ENCODE measurements at places on chromosomes 13 and 19. TPM values are rescaled to one million over a fixed set of nuclear protein-coding genes. Genes with fewer than 3 reads are reported as not detected.

Gene FCER2
- total RNA-seq, result not detected

DNA sequence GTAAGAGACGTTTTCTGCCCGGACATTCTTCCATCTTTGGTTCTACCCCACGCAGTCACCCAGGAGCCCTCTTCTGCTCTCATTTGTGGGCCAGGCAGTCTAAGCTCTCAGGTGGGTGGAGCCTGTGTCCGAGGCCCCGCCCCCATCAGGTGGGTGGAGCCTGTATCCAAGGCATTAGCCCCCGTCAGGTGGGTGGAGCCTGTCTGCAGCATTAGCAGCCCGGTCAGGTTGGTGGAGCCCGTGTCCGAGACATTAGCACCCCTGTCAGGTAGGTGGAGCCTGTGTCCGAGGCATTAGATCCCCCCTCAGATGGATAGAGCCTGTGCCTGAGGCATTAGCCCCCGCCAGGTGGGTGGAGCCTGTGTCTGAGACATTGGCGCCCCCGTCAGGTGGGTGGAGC is 45.5 kb upstream of the C13orf46 start:
- H3K27me3 ChIP-seq, result no peaks in the 10 kb centered on the region
- H3K27ac ChIP-seq, result no peak overlapping the region
- H3K4me3 ChIP-seq, result no peak overlapping the region
- peaks cover 89% of the 10 kb centered on the region for H3K36me3 ChIP-seq

DNA sequence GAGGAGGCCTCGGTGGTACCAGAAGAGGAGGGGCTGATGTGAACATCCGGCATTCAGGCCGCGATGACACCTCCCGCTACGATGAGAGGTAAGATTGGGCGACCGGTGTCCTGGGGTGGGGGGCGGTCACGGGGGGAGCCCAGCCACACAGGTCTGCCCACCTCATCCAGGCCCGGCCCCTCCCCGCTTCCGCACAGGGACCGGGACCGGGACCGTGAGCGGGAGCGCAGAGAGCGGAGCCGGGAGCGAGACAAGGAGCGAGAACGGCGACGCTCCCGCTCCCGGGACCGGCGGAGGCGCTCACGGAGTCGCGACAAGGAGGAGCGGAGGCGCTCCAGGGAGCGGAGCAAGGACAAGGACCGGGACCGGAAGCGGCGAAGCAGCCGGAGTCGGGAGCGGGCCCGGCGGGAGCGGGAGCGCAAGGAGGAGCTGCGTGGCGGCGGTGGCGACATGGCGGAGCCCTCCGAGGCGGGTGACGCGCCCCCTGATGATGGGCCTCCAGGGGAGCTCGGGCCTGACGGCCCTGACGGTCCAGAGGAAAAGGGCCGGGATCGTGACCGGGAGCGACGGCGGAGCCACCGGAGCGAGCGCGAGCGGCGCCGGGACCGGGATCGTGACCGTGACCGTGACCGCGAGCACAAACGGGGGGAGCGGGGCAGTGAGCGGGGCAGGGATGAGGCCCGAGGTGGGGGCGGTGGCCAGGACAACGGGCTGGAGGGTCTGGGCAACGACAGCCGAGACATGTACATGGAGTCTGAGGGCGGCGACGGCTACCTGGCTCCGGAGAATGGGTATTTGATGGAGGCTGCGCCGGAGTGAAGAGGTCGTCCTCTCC is 6.3 kb upstream of the LIN7B start:
- no peaks in the 10 kb centered on the region for H3K27me3 ChIP-seq
- H3K4me3 ChIP-seq, result no peak overlapping the region
- H3K4me1 ChIP-seq, result peaks cover 14% of the 10 kb centered on the region
- H3K36me3 ChIP-seq, result peaks cover 63% of the 10 kb centered on the region
- H3K27ac ChIP-seq, result no peak overlapping the region
- DNase-seq, result peak; percentile 3

GRCh38 chr19:35545855-35546381 is 492 bp downstream of the TMEM147 start:
- peaks cover 14% of the 10 kb centered on the region for H3K4me1 ChIP-seq
- DNase-seq, result peak; percentile 93
- H3K27me3 ChIP-seq, result no peaks in the 10 kb centered on the region
- H3K4me3 ChIP-seq, result peak overlapping the region; percentile 97
- H3K36me3 ChIP-seq, result peaks cover 13% of the 10 kb centered on the region
- H3K27ac ChIP-seq, result peak overlapping the region; percentile 88

GRCh38 chr19:28485292-28485691 is 727.7 kb downstream of the UQCRFS1 start:
- H3K4me1 ChIP-seq, result no peaks in the 10 kb centered on the region
- H3K27me3 ChIP-seq, result no peaks in the 10 kb centered on the region
- H3K27ac ChIP-seq, result no peak overlapping the region

DNA sequence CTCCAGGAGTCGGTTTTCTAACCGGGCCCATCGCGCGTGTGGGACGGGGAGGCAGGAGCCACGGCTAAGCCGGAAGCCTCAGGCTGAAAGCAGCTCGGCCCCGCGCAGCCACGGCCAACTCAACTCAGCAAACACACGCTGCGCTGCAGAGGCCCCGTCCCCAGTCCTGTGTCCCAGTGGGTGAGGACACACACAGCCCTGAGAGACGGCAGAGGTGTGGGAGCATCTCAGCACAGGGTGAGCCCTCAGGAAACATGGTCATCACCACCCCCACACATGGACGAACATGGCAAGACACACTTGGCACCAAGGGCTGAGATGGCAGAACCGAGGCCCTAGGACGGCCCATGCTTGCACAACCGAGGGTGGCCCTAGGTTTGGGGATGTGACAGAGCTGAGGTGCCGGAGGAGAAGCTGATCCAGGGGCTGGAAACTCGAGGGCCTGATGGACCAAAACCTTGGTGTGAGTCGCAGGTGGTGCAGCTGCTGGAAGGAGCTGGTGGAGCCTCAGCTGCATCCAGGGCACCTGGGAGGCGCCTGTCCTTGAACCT is 29.0 kb upstream of the C13orf46 start:
- no peak overlapping the region for H3K4me3 ChIP-seq
- no peak overlapping the region for H3K27ac ChIP-seq
- H3K4me1 ChIP-seq, result peaks cover 11% of the 10 kb centered on the region

DNA sequence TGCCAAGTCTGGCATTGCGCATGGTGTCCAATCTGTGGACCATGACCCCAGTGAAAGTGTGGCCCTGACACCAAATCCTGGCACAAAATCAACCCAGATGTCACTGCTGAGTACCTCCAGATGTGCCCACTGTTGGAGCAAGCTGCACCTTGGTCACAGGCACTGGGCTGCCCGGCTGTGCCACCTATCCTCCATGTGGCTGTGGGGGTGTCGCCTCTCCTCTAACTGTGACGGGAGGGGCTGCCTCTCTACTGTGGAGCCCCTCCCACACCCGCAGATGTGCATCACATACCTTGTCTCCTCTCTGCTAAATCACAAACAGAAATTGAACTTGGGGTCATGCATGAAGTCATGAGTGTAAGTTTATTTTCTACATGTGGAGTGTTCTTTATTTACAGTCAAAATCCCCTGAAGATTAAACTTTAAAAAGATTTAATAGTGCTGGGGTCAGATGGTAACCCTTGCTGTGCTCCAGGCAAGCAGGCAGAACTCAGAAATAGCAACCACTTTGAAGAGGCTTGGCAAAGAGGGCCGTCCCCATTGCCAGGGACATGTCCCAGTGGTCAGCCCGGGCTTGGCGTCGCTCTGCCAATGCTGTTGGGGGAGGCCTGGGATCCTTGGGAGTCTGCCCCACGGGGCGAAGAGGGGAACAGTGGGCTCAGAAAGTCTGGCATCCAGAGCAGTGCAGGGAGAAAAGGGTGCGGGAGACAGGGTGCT is 46.4 kb upstream of the ZNF536 start:
- H3K36me3 ChIP-seq, result no peaks in the 10 kb centered on the region
- no peak overlapping the region for H3K27ac ChIP-seq
- no peaks in the 10 kb centered on the region for H3K27me3 ChIP-seq
- H3K4me1 ChIP-seq, result no peaks in the 10 kb centered on the region
- no peak overlapping the region for H3K4me3 ChIP-seq
- DNase-seq, result no peak

Gene PPM1N
- total RNA-seq, result 0.36 TPM

Gene PLIN5
- total RNA-seq, result not detected

DNA sequence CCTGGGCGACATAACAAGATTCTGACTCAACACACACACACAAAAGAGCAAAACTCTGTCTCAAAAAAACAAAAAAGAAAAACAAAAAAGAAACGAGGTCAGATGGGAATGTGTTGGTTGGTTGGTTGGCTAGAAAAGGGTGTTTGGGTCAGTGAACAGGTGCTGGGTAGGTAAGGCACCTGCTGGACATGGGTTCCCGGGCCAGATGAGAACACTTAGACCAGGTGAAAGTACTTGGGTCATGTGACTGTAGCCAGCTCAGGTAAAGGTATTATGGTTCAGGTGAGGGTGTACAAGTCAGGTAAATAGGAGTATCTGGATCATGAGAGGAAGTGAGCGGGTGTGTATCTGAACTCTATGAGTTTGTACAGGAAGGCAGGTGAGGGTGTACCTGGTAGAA is 14.5 kb upstream of the ZNF414 start:
- no peak overlapping the region for H3K27ac ChIP-seq
- no peaks in the 10 kb centered on the region for H3K27me3 ChIP-seq
- H3K36me3 ChIP-seq, result no peaks in the 10 kb centered on the region
- no peak overlapping the region for H3K4me3 ChIP-seq
- H3K4me1 ChIP-seq, result peaks cover 8% of the 10 kb centered on the region

DNA sequence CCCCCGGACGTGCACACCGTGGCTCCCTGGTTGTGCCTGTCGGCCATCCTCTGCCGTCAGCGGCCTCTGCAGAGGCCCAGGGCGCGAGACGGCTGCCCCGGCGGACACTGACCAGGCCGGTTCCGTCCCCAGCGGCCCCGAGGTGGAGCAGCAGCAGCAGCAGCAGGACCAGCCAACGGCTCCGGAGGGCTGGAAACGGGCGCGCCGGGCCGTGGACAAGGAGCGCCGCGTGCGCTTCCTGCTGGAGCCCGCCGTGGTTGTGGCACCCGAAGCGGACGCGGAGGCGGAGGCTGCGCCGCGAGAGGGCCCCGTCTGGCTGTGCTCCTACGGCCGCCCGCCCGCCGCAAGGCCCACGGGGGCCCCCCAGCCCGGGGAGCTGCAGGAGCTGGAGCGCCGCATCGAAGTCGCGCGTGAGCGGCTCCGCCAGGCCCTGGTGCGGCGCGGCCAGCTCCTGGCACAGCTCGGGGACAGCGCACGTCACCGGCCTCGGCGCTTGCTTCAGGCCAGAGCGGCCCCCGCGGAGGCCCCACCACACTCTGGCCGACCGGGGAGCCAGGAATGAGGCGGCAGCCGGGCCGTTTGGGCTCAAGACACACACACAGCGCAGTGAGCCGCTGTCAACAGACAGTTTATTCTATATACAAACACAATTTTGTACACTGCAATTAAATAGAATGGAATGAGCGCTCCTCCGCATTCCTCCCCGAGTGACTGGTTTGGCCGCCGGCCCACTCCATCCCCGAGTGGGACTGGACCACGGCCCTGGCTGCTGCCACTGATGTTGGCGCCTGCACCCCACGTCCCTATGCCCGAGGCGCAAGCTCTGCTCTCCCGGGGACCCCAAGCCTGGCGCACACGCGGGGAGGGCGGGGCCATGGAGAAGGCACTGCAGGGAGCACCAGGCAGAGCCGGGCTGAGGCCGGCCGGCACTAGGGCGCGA is 9.1 kb downstream of the GRIN3B start:
- H3K27me3 ChIP-seq, result no peaks in the 10 kb centered on the region
- peak; percentile 99 for DNase-seq
- no peak overlapping the region for H3K4me3 ChIP-seq
- H3K36me3 ChIP-seq, result peaks cover 21% of the 10 kb centered on the region
- H3K27ac ChIP-seq, result no peak overlapping the region

GRCh38 chr13:23915308-23915707 is 18.0 kb upstream of the C1QTNF9B start:
- H3K27ac ChIP-seq, result no peak overlapping the region
- H3K36me3 ChIP-seq, result no peaks in the 10 kb centered on the region
- DNase-seq, result no peak
- no peaks in the 10 kb centered on the region for H3K4me1 ChIP-seq
- no peaks in the 10 kb centered on the region for H3K27me3 ChIP-seq

DNA sequence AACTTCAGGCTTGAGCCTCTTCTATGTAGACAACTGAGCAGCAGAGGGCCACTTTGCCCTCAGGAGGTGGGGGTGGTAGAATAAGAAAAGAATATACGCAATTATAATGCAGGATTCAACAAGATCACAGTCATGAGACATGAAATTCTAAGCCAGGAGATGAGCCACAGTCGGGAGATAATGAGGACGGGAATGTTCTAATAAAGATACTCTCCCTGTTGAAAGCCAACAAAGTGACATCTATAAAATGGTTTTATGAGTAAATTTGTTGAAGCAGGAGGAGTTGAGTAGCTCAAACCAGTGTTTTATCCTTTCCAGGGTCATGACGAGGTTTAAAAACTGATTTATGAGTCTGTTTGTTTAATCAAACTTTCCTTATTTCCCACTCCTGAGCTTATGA is 152.0 kb upstream of the SERP2 start:
- H3K36me3 ChIP-seq, result no peaks in the 10 kb centered on the region
- no peaks in the 10 kb centered on the region for H3K27me3 ChIP-seq
- no peak overlapping the region for H3K27ac ChIP-seq
- DNase-seq, result no peak

DNA sequence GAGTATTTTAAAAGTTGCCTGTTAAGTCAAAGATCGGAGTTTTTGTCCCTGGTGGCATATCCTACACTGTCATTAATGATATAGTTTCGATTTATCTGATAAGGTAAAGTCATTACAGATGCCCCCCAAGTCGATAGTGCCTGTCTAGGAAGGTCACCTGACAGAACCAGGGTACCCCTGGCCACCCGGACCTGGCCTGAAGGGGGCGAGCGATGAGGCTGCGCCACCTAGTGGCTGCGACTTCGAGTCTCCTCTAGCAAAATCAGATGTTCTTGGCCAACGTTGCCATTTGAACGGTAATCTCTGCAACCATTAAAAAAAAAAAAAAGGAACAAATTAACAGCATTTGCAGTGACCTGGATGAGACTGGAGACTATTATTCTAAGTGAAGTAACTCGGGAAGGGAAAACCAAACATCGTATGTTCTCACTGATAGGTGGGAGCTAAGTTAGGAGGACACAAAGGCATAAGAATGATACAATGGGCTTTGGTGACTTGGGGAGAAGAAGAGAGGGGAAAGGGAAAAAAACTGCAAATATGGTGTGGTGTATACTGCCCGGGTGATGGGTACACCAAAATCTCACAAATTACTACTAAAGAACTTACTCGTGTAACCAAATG is 565.1 kb downstream of the LIG4 start:
- H3K4me3 ChIP-seq, result no peak overlapping the region
- H3K27ac ChIP-seq, result no peak overlapping the region
- H3K36me3 ChIP-seq, result no peaks in the 10 kb centered on the region
- no peaks in the 10 kb centered on the region for H3K27me3 ChIP-seq
- no peak for DNase-seq
- peaks cover 3% of the 10 kb centered on the region for H3K4me1 ChIP-seq

Gene C2CD4C
- total RNA-seq, result not detected

GRCh38 chr13:112174476-112175110 is 107.6 kb downstream of the SOX1 start:
- no peaks in the 10 kb centered on the region for H3K36me3 ChIP-seq
- H3K27me3 ChIP-seq, result no peaks in the 10 kb centered on the region
- H3K4me1 ChIP-seq, result no peaks in the 10 kb centered on the region
- H3K27ac ChIP-seq, result no peak overlapping the region
- DNase-seq, result no peak

Gene MISP3
- total RNA-seq, result 0.59 TPM

GRCh38 chr13:109336730-109337129 is 449.7 kb downstream of the IRS2 start:
- H3K4me1 ChIP-seq, result peaks cover 10% of the 10 kb centered on the region
- no peaks in the 10 kb centered on the region for H3K27me3 ChIP-seq
- no peak for DNase-seq
- H3K27ac ChIP-seq, result peak overlapping the region; percentile 46
- H3K36me3 ChIP-seq, result no peaks in the 10 kb centered on the region

Gene TEAD2
- total RNA-seq, result 40.1 TPM
